NCI-H2081 (cell line): ENCODE measurements at places on chromosomes 12 and 14.

- DNase-seq, result no peak
These were observed 83.9 kb upstream of the FERMT2 start for GRCh38 chr14:53034688-53035230.

DNA sequence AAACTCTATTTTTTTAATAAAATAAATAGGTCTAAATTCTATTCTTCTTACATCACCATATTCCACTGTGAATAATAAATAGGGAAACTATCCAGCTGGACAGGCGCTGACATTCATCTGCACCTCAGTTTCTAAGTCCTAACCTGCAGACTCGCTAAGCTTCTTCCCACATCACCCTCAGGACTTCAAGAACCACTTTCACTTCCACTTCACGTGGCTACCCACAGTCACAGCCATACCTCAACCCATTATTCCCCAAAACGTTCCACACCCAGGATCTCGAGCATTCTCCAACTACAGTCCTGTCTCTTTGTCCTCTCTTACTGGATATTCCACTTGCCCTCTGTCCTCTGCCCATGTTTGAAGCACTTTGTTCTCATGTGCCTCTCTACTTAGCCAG, 71.1 kb downstream of the C2CD5 start:
- DNase-seq, result no peak

GRCh38 chr14:100911665-100912316, 8.3 kb upstream of the RTL1 start:
- DNase-seq, result peak; percentile 26

- no peak for DNase-seq
These were observed 51.0 kb upstream of the RIN3 start for GRCh38 chr14:92462568-92462967.

- no peak for DNase-seq
These were observed 49.5 kb downstream of the ATP2A2 start for GRCh38 chr12:110330544-110330943.

DNA sequence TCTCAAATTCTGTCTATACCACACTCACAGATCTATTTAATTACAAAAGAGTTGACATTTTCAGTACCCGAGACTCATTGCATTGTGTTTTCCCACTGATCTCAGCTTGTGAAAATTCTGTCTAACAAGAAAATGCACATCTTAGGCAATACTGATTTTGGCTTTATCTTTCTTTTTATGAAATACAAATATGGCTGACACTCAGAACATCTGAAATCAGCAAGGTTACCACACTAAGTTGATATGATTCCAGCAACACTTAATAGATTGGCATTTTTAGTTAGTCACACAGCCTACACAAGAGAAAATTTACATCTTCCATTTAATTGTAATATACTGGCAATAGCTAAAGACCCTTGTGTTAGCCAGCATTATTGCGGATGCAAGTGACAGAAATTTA, 40.3 kb downstream of the PEX5 start:
- no peak for DNase-seq

DNA sequence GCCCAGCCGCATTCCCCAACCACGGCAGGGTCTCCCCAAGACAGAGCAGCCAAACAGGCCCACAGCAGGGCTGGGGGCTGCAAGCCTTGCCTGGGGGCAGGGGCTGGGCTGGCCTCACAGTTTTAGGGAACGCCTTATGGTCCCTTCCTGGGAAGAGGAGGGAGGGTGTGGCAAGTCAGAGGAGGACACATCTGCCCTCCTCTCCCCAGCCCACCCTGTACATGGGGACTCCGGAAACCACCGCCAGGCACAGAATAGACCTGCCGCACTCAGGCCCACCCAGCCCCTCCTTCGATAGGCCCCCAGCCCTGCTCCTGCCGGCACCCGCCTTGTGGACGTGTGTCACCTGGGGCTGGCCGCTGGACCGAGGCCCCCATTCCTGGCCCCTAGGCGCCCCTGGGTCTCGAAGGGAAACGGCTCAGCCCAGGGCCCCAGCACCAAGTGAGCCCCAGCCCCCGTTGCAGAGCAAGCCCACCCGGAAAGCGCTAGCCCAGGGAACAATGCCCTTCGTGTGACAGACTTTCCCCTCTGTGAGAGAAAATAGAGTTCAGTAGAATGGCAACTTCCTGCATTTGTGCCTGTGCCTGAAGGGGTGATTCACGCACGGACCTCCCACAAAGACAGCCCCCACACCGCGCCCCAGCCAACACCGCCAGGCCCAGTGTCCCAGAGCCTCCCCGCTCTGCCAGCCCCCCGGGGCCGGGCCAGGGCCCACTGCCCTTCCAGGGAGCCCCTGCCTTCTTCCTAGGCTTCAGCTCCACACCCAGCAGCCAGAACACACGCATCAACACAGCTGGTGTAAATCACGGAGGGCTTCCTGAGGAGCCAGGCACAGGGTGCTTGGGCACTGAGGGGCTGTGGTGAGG, 12.0 kb upstream of the NUDT14 start:
- DNase-seq, result no peak

DNA sequence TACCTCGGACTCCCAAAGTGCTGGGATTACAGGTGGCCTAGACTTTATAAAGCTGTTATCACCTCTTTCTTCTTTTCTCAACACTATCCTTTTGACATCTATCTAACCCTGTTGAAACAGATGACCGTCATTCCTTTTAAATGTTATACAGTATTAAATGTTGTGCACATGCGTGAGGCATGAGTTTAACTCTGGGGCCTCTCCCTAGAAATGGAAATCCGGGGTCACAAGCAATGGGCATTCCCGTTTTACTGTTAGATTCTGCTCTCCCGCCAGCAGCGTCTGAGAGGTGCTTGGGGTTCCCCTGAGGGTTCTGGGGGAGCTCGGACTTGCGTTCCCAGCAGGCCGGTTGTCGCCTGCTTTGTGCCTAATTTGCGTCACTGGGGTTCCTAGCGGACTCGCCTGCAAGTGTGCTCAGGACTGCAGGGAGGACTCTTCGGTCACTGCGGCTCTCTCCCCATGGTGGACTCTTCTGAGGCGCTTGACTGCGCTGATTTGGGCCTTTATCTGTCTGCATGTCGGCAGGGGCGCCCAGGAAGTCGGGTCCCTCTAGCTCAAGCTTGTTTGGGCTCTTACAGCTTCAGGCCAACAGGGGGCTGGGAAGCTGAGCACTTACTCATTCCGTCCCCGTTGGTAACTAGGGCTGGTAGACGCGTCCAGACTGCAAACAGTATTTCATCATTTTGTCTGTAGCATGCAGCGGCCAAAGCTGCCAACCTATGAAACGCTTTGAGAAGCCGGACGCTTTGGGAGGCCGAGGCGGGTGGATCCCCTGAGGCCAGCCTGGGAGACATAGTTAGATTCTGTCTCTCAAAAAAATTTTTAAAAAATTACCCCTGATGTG, 1.2 kb upstream of the RAN start:
- peak; percentile 45 for DNase-seq

DNA sequence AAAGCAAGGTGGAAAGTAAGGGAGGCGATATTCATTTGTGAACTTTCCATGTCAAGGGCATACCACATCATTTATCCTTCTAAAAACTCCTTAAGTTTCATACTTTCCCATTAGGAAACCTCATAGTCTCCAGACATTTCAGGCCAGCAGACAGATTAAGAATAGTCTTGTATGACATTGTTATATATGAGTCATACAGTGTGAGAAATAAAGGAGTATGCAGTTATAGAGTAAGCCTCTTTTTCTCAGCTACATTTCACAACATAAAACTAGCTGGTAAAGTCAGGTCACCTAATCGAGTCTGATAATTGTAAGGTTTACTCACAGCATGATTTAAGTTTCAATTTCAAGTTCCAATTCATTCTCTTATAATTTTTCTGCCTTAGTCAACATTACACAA, 164.3 kb downstream of the GRIP1 start:
- DNase-seq, result no peak

- no peak for DNase-seq
These were observed 155.7 kb upstream of the BTG1 start for GRCh38 chr12:92301356-92301755.

DNA sequence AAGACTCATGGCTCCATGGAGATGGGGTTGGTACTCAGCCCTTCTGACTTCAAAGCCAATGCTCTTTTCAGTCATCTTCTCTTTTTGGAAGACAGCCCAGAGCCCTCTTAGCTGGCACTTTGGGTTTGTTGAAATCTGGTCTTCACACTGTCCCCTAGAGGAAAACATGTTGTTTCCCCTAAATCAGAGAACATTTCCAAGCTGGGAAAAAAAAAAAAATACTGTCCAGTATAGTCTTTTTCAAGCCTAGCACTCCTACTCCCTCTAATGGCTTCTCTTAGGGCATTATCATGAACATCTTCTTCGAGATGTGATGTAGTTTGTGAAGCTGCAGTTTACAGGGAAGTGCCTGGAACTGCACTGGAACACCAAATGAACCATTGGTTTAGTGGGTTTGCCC, 3.0 kb upstream of the ZC3H14 start:
- DNase-seq, result no peak

GRCh38 chr12:55965941-55966407, at the start of gene PMEL:
Gene PMEL, minus strand, starts transcription at chr12:55966042. Its CDS starts 31 bp downstream, at chr12:55966011.
- DNase-seq, result no peak
